ENCODE measurements at places on chromosomes 12 and 14.

- no peak for DNase-seq
Measured at GRCh38 chr12:19186722-19187661, 57.5 kb downstream of the PLEKHA5 start.

GRCh38 chr12:53300187-53300586 is 692 bp downstream of the MYG1 start:
- no peak for DNase-seq

DNA sequence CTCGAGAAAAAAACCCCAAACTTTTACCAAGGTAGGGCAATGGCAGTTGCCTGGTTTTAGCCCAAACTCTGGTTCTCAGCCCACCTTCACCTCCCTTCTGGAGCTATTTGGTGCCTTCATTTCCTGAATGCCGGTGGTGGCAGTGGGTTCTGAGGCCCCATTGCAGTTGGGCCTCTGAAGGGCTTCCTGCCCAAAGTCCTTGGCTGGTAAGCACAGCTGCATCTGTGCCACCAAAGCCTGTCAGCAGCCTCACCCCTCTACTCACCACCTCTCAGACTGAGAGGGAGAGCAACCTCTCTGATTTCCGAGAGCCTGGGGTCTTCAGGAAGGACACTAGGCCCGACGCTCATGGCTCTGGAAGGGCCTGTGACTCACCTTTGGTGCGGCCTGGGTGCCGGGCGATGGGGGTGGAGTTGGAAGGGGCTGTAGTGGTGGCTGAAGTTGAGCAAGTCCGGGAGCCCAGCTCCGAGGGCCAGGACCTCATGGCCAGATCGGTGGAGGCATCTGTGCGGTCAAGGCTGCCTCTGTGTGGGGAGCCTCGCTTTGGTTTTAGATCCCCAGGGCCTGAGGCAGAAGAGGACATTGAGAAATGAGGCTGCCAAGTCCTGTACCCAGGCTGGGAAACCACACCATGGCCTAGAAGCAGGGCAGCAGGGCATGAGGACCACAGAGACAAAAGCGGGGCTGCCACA is 38.6 kb upstream of the GPR68 start:
- DNase-seq, result no peak

DNA sequence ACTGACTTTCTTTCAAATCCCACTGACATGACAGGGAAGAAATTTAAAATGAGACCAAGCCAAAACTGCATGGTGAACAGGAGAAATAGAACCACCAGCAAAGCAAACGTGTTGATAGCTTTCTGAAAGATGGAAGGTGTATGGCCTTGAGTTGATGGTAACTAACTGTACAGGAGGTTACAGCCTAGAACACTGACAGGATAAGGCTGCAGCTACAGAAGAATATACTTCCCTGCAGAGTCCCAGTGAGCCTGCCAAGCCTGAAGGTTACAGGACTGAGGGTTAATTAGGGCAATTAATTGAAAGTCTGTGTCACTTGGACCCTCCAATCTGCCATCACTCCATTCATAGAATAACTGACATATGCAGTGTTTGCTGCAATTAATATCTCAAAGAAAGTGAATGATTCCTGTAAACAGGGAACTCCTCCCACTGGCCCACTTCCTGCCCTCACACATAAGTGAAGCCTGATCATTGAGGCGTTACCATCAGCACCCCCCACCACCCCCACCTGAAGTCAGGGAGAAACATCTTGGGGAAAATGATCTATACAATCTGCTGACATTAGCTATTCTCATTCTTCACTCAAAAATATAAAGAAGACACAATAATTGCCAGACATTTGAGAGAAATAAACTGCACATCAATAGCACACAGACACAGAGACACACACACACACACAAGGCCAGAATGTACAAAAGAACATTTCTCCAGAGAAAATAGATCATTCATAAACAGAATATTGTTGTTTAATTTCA is 73.4 kb downstream of the GTF2A1 start:
- DNase-seq, result no peak

DNA sequence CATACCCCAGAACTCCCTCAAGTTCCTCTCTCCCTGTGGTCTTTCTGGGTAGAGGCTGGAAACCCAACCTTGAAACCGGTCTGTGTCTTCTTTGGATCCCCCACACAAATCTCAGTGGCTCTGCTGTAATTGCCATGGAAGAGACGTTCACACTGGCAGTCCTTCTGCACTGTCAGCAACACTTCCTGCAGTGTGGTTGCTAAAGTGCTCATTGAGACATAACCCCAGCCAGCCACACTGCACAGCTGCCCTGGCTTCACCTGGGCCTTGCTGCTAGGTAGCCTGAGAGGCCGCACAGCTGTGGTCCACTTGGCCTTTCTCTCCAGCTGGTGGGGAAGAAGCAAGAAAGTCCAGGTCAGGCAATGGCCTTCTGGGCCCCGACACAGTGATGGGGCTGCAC is 2.4 kb downstream of the GZMH start:
- DNase-seq, result no peak

DNA sequence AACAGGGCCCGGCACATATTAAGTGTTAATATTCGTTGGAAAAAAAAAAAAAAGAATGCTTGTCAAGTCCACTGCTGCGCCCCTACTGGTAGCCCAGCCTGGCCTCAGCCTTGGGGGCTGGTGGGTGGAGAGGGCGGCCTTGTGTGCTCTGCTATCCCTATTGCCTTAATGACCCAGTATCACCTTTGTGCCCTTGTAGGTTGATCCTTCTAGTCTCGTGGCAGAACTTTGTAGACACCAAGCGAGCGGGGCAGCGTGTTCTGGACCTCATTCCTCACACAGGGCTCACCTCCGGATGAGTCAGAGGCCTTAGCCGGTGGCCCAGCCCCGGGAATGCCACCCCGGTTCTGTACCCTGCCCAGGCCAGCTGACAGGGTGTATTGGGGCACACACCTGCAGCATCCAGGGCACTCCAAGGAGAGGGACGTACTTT is 1.8 kb upstream of the RCOR1 start:
- DNase-seq, result no peak

GRCh38 chr12:43396671-43397070 is 155.3 kb downstream of the ADAMTS20 start:
- DNase-seq, result no peak

GRCh38 chr14:54881761-54882401 is 20.7 kb downstream of the GCH1 start:
- no peak for DNase-seq

GRCh38 chr12:71045781-71046180 is 112.0 kb downstream of the TSPAN8 start:
- no peak for DNase-seq

- no peak for DNase-seq
Measured at GRCh38 chr12:92556141-92556540, 146.6 kb upstream of the PLEKHG7 start.

GRCh38 chr12:120015313-120015712 is 26.3 kb downstream of the BICDL1 start:
- no peak for DNase-seq

GRCh38 chr12:53482626-53483168 is 16.6 kb downstream of the MAP3K12 start:
- DNase-seq, result no peak

DNA sequence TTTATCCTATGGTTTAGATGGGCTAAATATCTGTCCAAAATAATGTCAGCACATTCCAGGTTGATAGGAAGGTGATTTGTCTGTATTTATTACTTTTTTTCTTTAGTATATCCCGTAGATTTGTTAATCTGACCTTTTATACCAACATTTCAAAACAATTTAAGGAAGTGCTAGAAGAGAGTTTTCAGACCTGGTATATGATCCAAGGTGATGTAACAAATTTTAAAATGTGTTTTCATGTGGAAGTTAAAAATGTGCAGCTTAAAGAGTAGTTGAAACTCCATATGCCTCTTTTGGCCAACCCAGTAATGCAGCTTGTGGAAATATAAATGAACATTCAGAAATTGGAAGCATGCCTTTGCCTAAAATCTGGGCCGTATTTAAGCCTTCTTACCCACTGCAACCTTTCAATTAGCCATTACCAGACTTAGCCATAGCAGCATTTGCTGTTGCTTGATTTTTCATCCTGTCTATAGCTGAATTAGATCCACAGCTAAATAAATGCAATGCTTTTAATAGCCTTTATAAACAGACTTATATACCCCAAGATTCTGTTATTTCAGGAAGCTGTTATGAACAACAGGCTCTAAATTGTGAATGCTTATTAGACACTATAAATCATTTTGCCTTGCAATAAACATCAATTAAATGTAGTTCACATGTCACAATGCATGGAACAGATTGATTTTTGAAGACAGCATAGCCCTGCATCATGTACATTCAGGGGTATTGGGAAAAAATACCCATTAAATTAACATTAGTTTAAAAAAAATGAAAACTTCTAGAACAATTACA is 271.2 kb downstream of the PDZRN4 start:
- no peak for DNase-seq

Measured in NCI-H187 (cell line).